ENCODE measurements at places on chromosomes 7 and 10.

- no peak for DNase-seq
Measured at GRCh38 chr7:153476166-153476565, 576.0 kb upstream of the DPP6 start.

DNA sequence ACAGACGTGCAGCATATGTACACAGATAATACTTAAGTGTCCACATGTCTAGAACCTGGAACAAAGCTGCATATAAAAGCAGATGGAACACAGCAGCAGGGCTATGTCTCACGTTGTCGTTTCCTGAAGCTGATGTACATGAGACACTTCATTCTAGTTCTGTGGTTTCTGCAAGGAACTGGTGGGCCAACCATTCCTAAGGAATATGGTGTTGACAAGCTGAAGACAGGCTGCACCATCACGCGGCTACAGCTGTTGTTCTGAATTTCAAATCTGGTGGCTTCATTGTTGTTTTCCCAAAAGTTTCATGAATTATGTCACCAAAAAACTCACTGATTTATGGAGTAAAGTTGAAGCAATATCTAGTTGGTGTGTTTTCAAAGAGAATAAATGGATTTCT is 33.7 kb downstream of the PRKAG2 start:
- DNase-seq, result no peak

DNA sequence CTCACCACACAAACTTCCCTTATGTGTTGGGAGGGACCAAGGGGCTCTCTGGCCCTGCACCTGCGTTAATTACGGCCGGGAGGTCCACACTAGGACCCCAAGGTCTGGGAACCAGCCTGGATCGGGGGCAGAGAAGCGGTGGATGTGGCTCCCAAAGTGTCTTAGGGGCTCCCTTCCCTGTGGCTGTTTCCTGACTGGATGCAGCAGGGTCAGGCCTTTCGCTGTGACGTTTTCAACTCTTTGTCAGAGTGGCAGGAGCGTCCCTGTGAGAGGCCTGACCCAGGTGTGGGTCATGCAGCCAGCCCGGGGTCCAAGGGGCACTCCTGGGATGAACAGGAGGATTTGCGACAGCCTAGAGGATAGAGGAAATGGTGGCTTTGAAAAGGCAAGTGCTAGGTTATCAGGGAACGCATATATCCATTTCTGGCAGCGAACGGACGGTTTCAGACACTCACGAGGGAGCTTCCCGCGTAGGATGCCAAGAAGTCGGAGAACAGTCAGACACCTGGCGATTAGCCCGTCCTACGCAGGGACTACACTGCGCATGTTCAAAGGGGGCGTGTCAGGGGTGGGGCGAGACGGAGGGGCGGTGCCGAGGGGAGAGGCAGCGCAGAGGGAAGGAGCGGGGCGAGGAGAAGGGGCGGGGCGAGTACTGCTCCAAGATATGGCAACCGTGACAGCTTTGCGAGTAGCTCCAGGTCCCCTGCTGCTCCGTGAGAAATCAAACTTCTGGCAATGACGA is 46.2 kb upstream of the ZNF716 start:
- no peak for DNase-seq

DNA sequence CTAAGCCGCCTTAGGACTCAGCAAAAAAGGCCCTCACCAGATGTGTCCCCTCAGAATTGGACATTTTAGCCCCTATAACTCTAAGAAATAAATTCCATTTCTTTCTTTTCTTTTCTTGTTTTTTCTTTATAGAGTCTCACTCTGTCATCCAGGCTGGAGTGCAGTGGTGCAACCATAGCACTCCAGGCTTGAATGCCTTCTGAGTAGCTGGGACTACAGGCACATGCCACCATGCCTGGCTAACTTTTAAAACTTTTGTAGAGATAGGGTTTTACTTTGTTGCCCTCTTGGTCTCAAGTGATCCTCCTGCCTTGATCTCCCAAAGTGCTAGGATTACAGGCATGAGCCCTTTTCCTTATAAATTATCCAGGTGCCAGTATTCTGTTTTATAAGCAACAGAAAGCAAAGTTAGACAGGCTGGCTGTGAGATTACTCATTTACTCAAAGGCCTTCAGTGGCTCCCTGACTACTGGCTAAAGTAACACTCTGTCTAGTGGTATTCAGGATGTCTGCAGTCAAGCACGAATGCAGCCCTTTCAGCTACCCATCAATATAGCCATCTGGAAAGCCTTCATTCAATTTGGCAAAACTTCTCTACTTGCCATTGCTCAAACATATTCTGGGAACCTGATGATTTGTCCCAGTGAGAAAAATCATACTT is 128.6 kb downstream of the ICA1 start:
- DNase-seq, result no peak

- DNase-seq, result no peak
Measured at GRCh38 chr10:72087392-72087968, 871 bp downstream of the SPOCK2 start.

DNA sequence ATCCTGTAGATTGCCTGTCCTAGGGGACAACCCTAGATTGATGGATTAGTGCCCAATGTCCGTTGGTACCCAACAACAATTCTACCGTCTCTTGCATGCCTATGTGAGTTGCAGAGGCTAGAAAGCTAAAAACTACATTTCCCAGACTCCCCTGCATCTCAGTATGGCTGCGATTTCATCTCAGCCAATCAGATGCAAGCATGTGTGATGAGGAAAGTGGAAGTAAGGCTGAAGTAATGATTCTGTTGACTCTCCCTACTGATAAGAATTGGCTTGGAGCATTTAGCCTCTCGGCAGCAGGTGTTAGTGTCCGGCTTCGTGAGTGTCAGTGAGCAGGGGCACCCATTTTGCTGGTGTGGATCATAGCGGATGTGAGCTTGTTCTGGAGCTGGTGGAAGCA is 171.9 kb downstream of the FGFR2 start:
- DNase-seq, result no peak

DNA sequence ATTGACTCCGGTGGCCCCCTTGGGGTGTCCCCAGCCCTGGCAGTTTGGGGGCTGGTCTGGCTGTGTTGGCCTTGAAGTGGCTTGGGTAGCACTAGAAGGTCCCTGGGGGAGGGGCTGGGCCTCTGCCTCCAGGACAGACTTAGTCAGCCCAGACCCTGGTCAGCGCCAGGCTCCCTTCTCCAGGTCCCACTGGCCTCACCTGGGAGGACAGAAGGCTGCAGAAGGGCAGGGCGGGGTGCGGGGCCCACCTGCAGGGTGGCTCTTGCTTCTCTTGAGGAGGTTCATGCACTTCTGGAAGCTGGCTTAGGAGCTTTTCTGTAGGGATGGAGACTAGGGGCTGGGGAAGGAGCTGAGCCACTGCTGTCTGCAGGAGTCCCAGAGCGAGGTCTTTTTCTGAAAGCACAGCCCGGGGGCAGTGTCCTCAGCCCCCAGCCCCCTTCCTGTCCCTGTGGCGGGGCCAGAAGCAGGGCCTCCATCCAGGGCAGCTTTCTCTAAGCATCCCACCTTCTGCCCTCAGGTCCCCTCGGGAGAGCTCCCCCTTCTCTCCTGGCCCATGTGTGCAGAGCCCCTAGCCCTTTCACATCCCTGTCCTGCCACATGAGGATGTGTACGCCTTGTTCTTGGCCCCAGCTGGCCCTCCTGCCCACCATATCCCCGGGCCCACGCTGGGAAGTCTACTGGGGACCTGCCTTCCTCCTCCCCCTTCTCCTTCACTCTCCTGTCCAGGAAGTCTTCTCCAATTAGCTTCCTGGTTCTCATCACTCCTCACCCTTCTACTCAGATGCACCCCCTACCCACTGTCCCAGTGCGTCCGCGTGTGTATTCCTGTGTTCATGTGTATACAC is 11.0 kb downstream of the TBATA start:
- no peak for DNase-seq

DNA sequence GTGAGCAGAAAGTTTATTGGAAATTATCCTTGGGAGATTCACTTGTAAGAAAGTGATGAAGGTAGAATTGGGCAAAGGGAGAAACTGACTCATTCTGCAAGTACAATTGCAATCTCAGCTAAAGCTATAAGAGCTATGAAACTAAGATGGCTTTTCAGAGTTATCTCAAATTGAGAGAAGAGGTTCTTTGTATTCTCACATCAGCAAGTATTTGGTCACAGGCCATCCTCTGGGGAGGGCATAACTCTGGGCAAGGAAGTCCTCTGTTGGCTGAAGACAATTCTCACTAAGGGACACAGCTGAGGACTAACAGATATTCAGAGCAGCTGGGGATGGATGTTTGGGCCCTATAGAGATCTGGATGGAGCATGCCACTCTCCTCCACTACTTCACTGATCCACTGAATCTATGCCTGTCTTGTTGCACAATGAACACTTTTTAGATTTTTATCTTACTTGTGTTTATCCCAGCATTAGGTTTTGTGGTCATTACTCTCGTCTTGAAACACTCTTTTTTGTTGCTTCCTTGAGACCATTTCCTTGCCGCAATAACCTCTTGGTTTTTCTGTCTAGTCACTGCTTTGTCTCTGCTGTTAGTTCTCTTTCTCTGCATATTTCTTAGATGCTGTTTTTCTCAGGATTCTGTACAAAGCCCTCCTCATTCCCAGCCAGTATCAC is 115.1 kb downstream of the GNAI1 start:
- DNase-seq, result no peak

GRCh38 chr10:283916-284356 is 148.7 kb downstream of the ZMYND11 start:
- DNase-seq, result no peak

DNA sequence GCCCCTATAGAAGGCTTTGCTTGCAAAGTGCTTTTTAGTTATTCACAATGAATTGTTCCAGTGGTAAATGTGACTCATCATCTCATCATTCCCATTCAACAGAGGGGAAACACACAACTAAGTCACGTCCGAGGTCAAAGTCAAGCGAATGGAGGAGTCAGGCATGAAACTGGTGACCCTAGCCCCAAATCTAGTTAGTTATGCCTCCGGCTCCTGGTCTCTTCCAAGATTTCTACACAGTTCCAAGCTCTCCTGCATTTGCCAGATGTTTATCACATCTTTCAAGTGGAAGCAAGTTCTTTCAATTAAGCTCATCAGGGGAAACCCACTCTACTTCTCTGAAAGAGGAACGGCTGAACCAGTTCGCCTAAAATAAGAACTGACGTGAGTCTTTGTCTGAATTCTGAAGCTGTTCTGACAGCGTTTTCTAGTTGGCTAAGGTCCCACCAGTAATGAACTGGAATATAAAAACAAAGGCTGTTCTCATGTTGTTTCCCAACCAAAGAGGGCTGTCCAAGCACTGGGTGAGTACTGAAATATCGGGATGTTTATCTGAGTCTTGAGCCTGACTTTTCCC is 140.9 kb upstream of the NRBF2 start:
- DNase-seq, result no peak

DNA sequence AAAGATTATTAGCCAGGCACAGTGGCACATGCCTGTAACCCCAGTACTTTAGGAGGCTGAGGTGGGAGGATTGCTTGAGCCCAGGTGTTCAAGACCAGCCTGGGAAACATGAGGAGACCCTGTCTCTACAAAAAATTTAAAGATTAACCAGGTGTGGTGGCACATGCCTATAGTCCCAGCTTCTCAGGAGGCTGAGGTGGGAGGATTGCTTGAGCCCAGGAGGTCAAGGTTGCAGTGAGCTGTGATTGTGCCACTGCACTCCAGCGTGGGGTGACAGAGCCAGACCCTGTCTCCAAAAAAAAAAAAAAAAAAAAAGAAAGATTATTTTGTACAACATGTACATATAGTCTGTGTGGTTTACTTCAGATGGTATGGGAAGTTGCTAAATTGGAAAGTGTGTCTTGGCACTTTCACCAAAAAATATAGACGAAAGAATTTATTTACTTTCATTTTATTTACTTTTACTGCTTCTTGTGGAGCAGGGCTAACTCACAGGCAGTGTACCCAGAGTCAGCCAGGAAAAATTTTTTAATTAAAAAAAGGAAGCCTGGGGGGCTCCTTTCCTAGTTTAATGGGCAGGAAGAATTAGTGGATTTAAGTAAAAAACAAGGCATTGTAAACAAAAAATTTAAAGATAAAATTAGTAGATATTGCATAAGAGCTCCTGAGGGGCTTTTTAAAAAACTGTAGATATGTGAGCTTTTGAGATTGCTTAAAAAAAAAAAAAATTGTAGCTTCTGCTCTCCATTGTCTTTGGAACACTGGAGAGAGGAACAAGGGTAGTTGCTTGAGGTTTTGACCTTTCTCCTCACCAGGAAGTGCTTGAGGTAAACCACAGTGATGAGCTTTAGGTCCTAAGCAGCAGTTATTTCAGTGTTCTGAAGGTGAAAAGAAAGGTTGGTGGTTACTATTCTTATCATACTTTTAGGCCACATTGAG is 44.6 kb upstream of the VDAC2 start:
- no peak for DNase-seq

GRCh38 chr7:102152672-102153598 is 133.7 kb upstream of the SH2B2 start:
- no peak for DNase-seq

DNA sequence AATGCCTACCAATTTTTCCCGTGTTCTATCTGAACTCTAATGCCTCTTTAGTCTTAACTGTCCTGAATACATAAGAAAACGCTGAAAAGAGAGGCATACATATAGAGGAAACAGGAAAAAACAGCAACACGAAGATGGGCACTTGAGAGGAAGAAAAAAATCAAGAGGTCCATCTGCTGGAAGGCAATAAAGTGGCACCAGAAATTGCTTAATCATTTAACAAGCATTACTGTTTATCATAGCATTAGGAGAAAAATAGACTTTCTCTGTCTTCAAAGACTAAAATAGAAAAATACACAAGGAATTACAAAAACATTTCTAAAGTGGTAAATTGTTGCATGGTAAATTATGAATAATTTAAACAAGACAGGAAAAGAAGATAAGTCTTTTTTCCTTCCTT is 35.0 kb downstream of the NSUN6 start:
- DNase-seq, result no peak

GRCh38 chr7:148657929-148658328 is 40.8 kb upstream of the CUL1 start:
- no peak for DNase-seq

- DNase-seq, result no peak
Measured at GRCh38 chr10:102010961-102011360, 45.0 kb downstream of the ARMH3 start.

DNA sequence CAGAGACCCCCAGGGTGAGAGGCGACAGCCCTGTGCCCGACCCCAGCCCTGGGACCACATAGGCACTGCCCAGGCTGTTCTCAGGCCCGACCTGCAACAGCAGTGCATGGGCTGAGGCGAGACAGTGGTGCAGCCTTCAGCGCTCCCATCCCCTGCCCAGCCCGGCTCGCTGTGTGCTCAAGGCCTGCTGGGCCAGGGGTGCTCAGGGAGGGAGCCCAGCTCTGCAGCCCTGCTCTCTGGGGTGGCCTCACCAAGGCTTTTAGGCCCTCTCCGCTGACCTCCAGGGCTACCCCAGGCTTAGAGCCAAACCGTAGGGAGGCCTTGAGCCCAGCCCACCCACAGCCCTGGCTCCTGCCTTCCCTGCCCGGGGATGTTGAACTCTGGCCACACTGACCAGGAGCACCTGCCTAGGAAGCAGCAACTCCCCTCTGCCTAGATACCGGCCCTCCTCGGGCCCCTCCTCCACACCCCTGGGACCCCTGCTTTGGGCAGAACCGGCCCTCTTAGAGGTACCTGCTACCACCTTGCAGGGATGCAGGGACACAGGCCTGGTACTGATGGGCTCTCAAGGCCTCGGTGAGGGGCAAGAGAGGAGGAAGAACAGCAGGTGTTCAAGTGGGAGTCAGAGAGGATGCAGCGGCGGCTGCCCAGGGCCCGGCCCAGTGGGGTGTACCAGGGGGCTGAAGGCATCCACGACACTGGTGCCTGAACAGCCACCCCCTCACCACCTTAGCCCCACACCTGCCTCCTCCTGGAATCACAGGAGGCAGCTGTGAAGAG is 231.5 kb downstream of the ELFN1 start:
- no peak for DNase-seq
